CD4-positive, CD25-positive, alpha-beta regulatory T cell (primary cell): ENCODE measurements at places on chromosomes 12 and 14.

DNA sequence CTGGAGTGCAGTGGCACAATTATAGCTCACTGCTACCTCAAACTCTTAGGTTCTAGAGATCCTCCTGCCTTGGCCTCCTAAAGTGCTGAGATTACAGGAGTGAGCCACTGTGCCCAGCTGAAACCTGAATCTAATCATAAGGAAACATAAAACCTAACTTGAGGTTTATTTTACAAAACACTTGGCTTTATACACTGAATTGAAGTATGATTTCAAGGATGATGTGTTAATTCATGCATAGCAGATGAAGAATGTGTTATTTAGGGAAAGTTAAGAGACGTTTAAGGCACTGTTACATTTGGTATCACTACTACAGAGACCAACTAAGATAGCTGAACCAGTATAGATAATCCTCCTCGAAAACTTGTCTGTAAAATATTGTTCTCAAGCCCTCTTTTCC is 6.4 kb downstream of the DICER1 start:
- DNase-seq: no peak

DNA sequence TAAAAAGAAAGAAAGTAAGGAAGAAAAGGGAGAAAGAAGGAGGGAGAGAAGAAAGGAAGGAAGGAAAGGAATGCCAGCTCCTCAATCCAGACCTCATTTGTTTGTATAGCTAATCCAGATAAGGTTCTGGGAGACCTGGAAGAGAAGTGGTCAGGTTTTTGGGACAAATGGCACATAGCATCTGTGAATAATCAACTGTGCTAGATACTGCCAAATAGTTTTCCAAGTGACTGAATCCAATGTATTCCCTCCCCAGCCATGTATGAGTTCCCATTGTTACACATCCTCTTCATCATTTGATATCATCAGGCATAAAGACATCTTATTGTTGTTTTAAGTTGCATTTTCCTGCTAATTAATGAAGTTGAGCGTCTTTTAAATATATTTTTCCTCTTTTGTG is 18.6 kb upstream of the PTGR2 start:
- no peak for DNase-seq

DNA sequence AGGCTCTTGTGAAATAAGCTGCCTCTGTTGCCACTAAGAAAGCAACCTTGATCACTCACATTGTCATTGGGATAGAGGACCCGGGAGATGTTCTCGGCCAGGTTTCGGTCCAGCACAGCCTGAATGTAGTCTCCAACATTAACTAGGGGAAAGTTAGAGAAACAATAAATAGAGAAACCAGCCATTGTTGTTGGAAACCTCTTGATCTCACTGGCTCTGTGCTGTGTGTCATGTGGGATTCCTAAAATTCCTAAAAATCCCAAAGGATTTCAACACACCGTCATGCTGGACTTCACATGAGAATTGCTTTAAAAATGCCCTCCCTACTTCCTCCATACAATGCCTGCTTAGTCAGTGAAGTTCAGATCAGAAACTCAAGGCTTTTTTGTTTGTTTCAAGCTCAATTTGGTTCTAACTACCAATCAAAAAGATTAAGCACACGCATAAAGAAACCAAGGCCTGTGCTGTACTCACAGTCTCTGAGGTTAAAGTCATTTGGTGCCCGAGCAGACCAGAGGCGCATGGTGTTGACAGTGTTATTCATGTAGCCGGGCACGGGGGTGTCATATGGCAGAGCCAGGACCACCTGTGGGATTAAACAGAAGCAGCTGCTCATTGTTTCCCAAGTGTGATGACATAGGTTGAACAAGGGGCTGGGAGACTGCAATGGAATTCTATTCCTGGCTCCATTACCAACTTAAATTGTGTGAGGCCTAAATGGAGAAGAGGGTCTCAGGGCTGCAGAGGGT is 23.6 kb downstream of the PYGL start:
- DNase-seq: no peak

DNA sequence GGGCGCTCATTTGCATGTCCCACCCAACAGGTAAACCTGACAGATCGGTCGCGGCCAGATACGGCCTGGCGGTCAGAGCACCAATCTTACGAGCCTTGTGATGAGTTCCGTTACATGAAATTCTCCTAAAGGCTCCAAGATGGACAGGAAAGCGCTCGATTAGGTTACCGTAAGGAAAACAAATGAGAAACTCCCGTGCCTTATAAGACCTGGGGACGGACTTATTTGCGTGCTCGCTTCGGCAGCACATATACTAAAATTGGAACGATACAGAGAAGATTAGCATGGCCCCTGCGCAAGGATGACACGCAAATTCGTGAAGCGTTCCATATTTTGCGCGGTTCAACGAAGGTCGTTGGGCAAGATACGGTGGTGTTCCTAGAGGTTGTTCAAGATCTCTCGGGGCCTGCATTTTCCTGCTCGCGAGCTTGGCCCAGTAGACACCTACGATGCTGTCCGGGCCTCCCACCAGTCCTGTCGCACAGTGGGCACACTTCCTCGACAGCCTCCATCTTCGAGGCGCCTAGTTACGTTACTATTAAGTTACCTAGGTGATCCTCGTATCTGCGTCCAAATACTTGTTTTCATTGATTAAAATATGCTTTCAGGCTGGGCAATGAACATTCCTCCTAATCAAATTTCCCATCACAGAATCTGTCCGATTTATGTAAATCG is at the start of gene RNU6-7:
RNU6-7 (plus strand) TSS at position 230 of the 675 bp plus-strand sequence.
- DNase-seq: peak; percentile 63

- DNase-seq: peak; percentile 53
Observed at GRCh38 chr12:96193725-96194575, at the start of gene ELK3. TSS of gene ELK3 (plus strand) at chr12:96194375.

GRCh38 chr12:131276501-131277185 is 322.9 kb downstream of the ADGRD1 start:
- DNase-seq: no peak

- DNase-seq: no peak
Observed at GRCh38 chr12:76560086-76560491, 518 bp upstream of the OSBPL8 start.

GRCh38 chr12:52687497-52688385 is 7.5 kb upstream of the KRT1 start:
- no peak for DNase-seq

DNA sequence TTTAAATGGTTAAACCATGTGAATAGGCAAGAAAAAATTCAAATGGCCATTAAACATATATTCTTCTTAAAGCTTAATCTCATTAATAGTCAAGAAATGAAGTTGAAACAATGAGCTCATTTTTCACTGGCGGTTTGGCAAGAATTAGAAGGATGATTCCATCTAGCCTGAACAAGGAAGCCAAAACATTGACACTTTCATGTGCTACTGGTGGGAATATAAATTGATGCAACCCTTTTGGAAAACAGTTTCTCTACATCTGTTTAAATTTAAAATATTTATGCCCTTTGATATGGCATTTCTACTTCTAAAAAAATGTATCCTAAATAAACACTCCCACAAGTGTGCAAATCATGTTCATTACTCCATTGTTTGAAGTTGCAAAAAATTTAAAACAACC is 174.7 kb upstream of the HIF1A start:
- DNase-seq: no peak

- no peak for DNase-seq
Observed at GRCh38 chr12:72602581-72602980, 330.4 kb downstream of the TRHDE start.

GRCh38 chr12:86521870-86522269 is 265.7 kb upstream of the MGAT4C start:
- no peak for DNase-seq

DNA sequence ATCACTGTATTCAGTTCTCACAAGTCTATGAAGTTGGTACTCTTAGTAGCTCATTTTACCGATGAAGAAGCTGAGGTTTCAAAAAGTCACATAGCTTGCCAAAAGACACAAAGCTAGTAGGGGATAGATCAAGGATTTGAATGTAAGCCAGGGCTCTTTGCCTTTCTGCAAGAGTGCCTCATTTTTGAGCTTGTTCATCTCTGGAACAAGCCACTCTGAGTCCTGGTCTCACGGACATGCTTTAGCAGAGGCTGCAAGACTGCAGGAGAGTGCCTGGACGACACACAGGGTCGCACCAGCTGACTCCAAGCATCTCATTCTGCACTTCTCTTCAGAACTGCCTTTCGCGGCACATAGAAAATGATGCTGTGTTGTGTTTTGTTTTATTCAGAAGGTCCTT is 3.7 kb downstream of the NUAK1 start:
- DNase-seq: no peak

DNA sequence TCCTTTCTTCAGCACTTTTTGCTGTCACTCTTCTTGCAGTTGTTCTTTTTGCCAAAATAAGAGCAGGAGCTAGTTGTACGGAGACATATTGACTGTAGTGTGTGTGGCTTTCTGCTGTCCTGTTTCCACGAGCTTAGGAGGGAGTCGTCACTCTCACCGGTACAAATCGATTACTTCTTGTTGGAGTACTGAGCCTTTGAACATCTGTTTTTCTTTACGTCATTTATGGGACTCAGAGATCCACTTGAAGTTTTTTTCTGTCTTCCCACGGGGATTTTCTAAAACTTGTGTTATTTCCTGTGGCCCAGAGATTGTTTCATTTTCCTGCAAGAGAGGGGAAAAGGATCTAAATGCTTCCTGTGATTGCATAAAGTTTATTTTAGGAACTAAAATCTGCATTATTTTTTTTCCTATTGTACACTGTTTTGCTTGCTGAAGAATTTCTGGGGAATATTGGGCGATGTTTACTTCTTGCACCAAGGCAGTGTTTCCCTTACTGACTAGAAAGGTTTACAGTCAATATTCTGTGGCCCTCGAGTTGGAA is 199.8 kb upstream of the ARHGAP5 start:
- DNase-seq: no peak

GRCh38 chr12:46227616-46228015 is 41.2 kb downstream of the SLC38A1 start:
- DNase-seq: no peak

GRCh38 chr14:89024691-89025090 is 200.2 kb downstream of the TTC8 start:
- no peak for DNase-seq

DNA sequence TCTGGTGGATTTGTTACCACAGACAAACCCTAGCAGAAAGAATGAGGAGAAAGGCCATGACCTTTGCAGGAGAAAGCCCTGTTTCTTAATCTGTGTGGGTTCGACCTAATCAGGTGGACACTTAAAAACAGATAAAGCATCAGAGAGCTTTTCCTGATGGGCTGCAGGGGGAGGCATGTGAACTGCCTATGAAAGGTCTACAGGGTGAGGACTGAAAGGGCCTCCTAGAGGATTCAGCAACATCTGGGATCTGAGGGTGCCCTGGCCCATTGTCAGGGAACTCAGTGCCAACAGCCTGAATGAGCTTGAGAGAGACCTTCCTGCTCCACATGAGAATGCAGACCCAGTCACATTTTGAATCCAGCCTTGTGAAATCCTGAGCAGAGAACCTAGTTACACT is 178.8 kb upstream of the DDHD1 start:
- DNase-seq: no peak

GRCh38 chr12:60266381-60266852 is 670.6 kb downstream of the SLC16A7 start:
- no peak for DNase-seq

DNA sequence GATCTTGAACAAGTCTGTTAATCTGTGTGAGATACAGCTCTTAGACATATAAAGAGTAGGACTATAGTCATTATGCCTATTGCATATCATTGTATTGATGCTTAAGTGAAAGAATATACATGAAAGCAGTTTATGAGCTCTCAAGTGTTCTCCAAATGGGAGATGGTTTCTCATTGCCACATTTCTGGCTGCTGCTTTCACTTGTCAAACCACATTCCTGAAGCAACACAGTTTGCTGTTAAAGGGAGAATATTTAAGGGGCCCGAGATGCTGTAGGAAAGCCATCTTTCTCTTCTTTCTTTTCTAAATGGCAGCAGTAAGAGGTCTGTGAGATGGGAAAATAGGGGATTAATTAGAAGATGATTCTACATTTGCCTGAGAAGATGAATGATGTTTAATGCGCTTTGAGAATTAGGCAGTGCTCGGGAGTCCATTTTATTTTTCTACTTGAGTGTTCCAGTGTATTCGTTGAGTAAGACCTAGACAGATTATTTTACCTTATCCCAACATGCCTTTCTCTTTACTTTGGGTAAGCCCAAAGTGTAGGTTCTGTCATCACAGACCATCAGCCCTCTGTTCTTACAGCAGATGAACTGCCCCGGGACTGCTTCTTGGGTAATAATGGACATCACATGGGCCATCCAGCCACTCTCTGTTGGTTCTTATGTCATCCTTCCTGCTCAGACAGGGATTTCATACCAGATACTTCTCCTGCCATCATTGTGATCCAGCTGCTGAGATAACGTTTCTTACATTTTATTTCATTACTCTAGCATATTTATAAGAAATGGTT is 35.6 kb downstream of the ANO4 start:
- no peak for DNase-seq

DNA sequence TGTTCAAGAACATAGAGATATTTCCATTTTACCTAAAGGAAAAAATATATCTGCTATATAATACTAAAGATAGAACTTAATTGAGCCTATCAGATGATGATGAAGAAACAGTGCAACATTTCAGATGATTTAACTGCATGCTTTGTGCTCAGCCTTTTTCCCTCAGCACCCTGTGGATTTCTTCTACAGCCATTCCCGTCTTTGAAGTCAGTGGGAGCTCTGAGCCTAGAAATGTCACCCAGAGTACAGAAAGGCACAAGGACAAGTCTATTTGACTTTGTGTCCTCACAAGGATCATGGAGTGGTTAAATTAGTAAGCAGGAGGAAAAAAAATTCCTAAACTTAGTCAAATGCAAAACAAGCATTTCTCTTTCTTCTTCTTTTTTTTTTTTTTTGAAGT is 994.0 kb upstream of the FLRT2 start:
- DNase-seq: no peak

DNA sequence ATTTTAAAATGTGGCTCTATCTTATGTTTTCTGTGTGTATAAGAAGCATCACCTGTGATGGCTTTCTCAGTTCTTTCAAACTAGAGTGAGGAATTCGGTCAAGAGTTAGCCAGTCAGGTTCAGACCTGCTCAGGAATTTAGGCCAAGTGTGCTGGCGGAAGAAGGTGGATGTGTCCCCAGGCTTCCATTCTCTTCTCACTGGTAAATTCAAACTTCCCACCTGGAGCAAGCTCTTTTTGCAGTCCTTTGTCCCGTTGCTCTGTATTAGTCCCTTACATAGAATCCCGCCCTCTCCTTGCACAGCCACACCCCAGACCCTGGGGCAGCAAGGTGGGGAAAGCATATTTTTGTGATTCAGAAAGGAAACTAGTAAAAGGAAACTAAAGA is 124.7 kb upstream of the PWP1 start:
- no peak for DNase-seq

GRCh38 chr12:122523280-122523679 is 3.5 kb downstream of the RSRC2 start:
- DNase-seq: no peak

- DNase-seq: no peak
Observed at GRCh38 chr12:129339336-129339735, 486.1 kb downstream of the GLT1D1 start.

GRCh38 chr14:33567023-33567728 is 383.7 kb downstream of the EGLN3 start:
- DNase-seq: no peak
